ENCODE measurements at places on chromosomes 2 and 18. TPM values are rescaled to one million over a fixed set of nuclear protein-coding genes. Genes with fewer than 3 reads are reported as not detected.

SLC9A4 gene
- total RNA-seq: 0.06 TPM

- DNase-seq: peak; percentile 51
Measured at GRCh38 chr2:48205137-48205798, 299.0 kb upstream of the FBXO11 start.

TXNDC9 gene
- 74.7 TPM for total RNA-seq

- no peak for DNase-seq
Measured at GRCh38 chr18:79064228-79064627, 5.0 kb upstream of the ATP9B start.

GRCh38 chr2:225040142-225040541 lies 2.1 kb downstream of the DOCK10 start:
- no peak for DNase-seq

DNA sequence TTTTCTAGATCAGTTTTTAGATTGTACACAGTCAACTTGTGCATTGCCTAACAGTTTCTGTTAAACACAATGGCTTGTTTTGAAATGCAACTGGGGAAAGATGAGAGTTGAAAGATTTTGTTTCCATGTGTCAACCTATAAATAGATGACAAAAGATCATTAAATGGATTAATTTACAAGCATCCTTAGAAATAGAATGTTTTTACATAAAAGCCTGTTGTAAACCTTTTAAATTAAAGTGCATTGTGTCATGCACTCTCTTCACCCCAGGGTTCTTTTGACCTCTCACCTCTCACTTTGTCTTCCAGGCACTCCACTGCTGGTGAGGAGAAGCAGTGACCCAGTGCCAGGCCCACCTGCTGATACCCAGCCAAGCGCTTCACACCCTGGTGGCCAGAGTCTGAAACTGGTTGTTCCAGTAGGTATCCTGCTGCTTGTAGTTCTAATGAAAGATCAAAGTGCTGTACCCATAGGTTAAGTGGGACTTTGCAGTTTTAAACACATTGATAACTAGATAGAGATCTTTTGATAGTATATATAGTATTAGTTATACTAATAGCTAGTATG lies 502.1 kb downstream of the PARD3B start:
- no peak for DNase-seq

All from LHCN-M2 (cell line).